Fibroblast of skin of right quadriceps (primary cell): ENCODE measurements at places on chromosomes 2 and 18.
A peak's percentile ranks its signal among the peaks of the same experiment; 100 is the strongest.

GRCh38 chr2:32250290-32250689 lies 14.4 kb downstream of the NLRC4 start:
- no peak for DNase-seq

GRCh38 chr2:85485815-85486214 lies 53.2 kb upstream of the MAT2A start:
- DNase-seq = no peak

- no peak for DNase-seq
These were observed 594.1 kb upstream of the FAM98A start for GRCh38 chr2:34193164-34193563.

DNA sequence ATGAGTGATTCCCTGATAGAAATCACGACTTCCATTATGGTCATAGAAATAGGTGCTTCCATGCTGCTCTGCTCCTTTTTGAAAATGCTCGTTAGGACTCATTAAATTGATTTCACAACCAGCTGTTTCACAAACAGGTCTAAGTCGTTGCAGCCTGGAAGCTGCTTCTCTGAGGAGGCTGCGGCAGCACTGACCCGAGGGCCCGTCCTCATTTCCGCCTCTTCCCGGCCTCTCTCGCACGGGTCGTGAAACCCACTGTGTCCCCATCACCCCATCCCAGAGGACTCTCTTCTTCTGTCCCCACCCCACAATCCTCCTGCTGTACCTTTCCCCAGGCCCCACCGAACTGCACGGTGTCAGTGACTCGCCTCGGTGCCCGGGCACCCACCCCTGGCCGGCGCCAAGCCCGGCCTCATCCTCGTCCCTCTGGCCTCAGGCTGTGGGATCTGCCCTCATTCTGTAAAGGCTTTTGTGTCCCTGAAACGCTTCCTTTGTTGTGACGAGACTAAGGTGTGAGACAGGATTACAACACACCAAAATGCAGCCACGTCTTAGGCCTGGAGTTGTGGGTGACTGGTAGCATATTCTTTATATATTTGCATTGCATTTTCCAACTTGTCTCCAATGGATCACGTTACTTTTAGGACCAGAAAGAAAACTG lies 112.7 kb upstream of the CTDP1 start:
- DNase-seq = no peak

DNA sequence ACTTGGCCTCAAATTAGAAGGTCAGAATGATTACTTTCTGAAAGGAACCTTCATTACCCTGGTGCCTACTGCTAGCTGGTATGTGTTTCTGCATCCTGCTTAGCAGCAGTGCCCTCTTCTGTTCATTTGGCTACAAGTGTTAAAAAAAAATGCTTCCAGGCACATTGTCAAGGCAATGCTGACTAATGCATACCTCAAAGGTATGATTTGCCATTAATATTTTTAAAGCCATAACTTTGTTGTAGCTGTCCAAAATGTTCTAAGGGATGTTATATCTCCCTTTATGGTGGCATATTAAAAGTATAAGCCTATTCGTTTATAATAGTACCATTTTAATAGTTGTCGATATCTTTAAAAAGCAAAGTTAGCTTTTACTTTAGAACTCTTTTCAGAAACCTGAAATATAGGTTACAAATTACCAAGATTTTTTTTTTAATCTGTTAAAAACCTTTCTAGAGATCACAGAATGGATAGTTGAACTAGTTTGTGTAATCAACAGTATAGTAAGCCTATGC lies 52.0 kb upstream of the FAM171B start:
- DNase-seq = peak; percentile 67

- DNase-seq = no peak
These were observed 17.3 kb upstream of the PDE1A start for GRCh38 chr2:182444170-182444569.

- no peak for DNase-seq
These were observed 22.2 kb upstream of the TTN start for GRCh38 chr2:178829299-178829960.

DNA sequence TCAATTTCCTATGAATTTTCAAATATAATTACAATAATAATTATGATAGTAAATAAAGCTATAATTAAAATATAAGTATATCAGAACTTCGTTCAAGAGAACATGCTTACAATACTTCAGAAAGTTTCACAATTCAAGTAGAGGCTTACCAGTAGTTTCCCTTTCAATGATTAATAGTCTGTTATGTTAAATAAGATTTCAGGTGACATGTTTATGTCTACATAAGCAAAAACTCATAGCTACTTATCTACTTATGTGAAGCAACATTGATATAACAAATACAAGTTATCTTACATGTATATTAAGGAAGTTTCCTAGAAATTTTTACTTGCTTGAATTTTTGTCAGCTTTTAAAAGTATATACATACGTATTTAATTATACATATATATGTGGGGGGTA lies 4.5 kb upstream of the COL3A1 start:
- peak; percentile 21 for DNase-seq

DNA sequence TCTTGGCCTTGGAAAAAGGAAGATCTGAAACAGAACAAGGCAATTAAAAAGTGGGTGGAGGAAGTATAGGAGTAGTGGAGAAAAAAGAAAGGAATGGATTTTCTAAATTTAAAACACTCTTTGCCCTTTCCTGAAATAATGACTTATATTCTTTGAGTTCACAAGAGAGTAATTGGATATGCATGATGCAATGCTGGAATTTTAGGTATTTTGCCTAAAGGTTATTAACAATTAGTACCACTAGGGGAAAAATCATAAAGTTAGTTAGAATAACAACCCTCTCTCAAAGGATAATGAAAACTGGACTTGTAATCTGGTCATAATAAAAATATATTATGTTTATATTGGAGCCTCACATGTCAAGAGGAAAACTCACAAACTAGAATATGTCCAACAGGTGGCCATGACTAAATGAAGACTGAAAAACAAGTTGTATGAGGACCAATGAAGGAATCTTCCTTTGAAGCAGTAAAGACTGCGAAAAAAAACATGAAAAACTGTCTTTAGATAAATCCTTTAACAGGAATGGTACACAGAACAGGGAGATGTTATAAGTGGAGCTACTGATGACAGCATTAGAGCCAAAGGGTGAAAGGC lies 281.8 kb downstream of the NCKAP5 start:
- peak; percentile 31 for DNase-seq

DNA sequence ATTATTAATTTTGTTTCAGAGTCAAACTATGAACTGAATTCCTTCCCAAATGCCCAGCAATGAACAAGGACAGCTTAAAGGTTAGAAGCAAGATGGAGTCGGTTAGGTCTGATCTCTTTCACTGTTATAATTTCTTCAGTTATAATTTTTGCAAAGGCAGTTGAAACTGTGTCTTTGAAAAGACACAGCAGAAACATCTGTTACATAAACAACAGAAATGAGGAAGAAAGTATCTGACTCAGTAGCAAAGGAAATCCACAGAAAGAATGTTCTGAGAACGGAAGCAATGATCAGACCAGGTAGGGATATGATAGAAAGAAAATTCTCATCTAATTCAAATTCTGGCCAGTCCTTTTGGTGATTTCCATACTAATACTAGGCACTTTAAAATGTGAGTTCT lies 5.2 kb upstream of the RMC1 start:
- no peak for DNase-seq

DNA sequence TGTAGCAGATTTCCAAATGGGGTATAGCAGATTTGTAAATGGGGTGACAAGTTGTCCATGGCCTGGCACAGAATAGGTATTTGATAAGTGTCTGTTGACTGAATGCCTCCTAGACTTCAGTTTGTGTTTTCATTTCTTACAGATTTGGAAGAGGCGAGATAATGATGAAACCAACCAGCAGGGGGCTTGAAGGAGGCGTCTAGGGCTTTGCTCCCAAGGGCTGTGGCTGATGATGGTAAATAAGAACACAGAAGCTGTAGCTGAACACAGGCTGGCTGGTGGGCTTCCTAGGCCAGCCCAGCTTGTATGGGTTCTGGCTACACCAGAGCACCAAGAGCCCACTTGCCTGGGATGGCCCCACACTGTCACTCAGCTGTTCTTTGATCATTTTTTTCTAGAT lies 19.4 kb downstream of the SFTPB start:
- DNase-seq = peak; percentile 58

DNA sequence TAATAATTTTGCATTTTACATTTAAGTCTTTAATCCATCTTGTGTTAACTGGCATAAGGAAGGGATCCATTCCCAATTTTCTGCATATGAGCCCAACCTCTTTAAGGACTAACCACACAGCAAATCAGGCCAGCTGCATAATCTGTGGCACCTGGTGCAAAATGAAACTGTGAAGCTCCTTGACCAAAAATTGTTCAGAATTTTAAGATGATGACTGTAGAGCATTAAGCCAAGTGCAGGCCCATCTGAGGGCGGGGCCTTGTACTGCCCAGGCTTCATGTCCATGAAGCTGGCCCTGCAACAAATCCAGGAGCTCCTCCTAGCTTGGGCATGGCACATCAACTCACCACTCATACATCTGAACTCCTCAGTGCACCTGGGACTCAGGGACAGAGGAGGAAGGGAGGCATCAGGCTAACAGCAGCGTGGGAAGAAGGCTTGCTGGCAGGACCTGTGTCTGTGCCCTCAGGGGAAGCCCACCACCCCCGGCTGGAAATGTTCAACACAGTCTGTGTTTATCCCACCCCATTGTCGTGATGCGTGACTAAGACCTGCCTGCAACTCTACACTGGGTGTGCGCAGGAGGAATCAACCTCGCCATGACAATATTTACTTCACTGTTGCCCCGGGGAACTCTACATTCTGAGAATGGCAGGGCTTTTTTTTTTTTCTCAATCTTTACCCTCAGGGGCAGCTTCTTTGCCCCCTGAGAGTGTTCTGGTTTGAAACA lies 128.9 kb upstream of the SIX2 start:
- DNase-seq = no peak

DNA sequence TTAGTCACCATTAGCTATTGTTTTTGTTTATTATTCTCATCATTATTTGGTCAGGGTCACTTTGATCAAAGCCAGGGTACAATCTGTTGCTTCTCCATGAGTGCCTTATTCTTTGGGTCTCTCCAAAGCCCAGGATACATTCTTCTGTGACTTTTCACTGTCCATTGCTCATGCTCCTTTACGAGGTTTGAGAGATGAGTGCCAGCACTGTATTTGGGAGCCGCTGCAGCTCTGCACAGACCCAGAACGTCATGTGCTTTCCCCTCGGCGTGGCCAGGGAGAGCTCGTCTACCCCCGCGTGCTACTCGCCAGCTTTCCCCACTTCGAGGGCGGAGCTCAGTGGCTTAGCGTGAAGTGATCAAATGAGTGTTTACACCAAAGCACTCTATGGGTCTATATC lies 123.7 kb downstream of the COL6A3 start:
- DNase-seq = peak; percentile 80

DNA sequence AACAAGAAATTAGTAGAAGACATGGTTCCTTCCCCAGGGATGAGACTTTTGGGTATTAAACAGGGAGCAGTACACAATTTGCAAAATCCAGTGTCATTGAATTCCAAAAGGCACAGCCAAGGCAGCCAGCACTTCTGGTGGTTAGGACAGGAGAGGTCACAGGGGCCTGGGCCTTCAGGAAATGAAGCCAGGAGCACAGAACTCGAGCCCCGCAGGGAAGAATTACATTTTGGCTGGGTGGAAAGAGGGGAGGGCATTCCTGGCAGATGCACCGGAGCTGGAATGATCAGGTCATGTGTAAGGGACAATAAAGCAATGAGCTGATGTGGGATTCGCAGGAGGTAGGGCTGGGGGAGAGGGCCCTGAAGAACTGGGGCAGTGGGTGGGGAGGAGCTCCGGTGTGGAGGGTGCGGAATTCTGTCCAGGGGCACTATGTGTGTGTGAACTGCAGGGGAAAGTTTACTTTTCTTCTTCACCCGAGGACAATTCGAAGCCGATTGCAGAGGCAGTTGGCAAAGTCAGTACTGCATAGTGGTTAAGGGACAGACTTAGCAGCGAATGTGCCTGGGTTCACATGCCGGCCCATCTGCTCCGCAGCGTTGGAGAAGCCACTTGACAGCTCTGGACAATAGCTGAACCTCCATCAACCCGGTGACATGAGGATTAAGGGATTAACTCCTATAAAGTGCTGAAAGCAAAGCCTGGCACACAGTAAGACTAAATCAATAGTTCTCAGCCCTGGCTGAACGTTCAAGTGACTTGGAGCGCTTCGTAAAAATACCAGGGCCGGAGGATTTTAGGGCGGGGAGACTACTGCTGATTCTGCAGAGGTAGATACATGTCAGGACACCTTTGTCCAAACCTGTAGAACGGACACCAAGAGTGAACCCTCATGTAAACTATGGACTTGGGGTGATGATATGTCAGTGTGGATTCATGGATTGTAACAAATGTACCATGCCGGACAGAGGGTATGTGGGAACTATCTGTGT lies 36.4 kb downstream of the ALPK2 start:
- no peak for DNase-seq

DNA sequence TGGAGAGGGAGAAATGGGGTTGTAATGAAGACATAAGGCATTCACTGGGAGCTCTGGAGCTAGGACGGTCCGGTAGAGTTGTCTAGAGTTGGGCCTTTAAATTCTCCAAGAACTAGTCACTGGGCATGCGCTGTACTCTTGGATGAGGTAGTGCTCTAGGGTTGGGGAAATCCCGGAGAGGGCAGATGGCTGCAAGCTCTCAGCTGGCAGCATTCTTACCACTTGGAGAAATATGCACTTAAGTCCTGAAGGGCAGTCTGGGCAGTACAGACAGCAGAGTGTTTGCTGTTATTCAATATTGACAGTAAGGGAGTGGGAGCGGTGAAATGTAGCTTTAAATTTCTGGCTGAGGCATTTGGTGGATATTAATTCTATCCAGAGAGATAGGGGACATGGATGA lies 214.6 kb downstream of the RDH14 start:
- DNase-seq = no peak

GRCh38 chr2:105186967-105187498 lies 54.5 kb upstream of the GPR45 start:
- DNase-seq = no peak

DNA sequence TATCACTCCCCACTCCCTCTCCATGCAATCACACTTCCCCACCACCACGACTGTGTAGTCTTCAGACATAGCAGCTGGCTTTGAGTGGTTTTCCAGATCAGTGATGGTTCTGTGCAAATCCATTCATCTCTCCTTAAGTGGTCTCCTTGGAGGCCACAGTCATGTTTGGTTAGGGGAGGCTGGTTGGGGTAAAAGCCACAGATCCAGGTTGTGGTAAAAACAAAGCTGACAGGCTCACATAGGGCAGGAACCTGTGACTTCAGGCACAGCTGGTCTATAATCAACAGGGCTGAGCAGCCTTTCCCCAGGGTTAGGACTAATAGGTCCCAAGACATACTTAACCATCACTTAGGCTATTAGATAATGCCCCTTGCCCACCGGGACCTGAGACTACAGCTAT lies 46.2 kb upstream of the FZD7 start:
- DNase-seq = no peak

GRCh38 chr18:78999939-79000338 lies 20.3 kb downstream of the SALL3 start:
- DNase-seq = no peak

- DNase-seq = no peak
These were observed 66.2 kb downstream of the TRAPPC8 start for GRCh38 chr18:31876707-31877106.

- DNase-seq = peak; percentile 39
These were observed 1.8 kb downstream of the ZFP36L2 start for GRCh38 chr2:43224571-43225092.

- no peak for DNase-seq
These were observed 156.4 kb downstream of the NRXN1 start for GRCh38 chr2:50875561-50875960.
